ENCODE measurements at places on chromosomes 2 and 18.
A peak's percentile ranks its signal among the peaks of the same experiment; 100 is the strongest.

DNA sequence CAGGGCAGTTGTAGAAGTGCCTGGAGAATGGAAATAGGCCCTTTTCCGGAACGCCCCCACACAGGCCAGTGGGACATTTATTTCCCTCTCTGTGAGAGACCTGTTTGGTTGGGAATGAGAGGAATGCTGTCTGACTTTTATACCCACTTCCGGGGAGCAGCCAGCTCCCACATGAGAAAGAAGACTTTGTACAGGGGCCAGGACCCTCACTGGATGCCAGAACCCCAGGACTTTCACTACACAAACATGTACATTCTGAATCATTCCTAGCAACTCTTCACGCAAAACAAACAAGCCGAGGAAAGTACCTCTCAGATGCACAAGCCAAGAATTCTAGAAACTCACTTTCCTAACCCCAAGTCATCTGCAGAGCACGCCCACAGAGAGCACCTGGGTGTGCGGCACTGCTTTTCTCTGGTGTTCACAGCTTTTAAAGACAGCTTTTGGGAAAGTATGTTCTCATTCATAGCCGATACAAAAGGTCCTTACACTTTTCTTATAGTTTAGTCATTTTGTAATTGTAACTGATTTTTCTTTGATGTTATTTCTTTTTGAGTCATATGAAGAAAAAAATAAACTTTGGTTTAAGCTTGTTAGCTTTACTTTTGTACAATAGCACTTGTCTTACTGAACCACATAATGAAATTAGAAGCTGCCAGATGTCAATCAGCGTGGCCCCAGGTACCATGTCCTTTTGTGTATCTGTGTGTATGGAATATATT is 856.1 kb upstream of the ID2 start:
- peak; percentile 50 for DNase-seq

DNA sequence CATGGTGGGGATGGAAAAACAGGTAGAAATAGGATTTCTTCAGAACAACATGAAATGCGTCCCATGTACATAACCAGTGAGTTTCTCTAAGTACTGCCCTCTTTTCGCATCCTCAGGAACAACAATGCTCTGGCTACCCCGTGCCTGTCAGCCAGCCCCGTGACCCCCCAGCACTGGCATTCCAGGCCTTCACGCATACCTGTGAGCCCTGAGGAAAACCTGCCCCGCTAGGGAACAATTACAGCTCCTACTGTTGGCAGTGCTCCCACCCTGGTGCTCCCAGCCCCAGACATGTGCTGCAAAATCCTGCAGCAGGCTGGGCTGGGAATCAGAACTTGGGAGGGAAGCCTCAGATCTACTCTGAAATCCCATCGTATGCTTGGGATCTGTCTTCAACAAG is 9.1 kb downstream of the SMAD7 start:
- DNase-seq: no peak

DNA sequence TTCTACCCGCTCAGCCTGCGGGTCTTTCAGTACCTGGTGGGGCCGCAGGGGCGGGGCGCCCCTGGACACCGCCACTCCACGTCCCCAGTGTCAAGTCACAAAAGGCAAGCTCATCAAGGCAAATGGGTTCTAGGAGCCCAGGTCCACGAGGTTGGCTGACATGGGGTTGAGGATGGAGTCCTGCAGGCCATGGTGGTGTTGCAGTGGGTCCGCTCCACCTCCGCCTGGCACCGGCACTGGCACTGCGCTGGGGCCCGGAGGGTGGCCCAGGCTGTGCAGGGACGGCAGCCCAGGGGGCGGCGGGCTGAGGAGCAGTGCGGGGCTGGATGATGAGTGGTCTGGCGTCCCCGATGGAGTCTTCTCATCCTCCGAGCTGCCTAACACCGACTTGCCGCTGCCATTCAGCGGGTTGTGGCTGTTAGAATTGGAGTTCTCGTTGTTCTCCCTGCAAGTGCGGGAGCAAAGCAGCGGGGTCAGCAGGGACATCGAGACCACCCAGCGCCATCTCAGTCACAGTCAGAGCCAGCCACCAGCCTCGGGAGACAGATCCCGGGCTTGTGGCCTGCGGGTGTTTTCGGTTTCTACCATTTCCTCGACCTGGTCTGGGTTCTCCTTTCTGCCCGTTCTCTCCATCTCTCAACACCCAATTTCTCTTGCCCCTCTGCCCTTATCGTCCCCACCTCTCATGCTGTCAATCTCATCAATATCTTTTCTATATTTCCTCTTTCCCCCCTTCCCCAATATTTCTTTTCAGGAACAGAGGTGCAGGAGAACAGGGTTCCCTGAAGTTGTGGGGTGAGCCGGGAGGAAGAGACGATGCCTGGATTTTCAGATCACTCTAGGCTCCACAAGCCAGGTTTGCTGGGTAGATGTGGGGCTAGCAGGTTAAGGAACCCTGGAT is 3.0 kb downstream of the SIX2 start:
- DNase-seq: no peak

DNA sequence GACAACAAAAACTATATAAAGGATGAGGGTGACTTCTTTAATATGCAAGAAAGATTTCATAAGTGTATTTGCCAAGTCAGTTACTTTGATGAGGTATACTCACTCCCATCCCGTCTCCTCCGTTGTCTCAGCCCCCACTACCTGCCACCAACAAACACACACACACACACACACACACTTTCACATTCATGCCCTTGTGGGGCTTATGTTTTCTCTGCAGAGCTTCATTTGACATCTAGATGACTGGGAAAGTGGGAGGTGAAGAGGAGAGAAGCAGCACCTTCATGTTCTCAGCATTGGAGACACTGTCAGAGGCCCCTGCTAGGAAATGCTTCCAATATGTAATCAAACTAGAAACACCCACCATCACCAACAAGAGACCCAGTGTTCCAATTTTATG is 22.5 kb upstream of the TXNDC2 start:
- DNase-seq: no peak

GRCh38 chr18:31162825-31163435 is at the start of gene DSC1:
DSC1 (minus strand) TSS chr18:31162856; CDS start chr18:31162594, 262 bp downstream.
- DNase-seq: no peak

- no peak for DNase-seq
Measured at GRCh38 chr2:222977121-222977520, 74.9 kb upstream of the KCNE4 start.

DNA sequence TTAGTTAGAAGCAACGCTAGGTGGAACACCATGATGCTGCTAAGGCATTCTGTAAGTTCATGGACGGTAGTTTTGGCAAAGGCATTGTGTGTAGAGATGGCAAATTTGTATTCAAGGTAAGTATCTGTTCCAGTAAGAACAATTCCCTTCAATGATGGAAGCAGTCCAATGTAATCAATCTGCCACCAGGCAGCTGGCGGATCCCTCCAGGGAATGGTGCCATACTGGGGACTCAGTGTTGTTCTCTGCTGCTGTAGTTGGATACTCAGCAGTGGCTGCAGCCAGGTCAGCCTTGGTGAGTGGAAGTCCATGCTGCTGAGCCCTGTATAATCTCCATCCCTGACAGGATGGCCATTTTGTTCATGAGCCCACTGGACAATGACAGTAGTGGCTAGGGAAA is 62.8 kb downstream of the ARL6IP6 start:
- no peak for DNase-seq

GRCh38 chr2:233832869-233833311 is 21.4 kb downstream of the HJURP start:
- DNase-seq: no peak

DNA sequence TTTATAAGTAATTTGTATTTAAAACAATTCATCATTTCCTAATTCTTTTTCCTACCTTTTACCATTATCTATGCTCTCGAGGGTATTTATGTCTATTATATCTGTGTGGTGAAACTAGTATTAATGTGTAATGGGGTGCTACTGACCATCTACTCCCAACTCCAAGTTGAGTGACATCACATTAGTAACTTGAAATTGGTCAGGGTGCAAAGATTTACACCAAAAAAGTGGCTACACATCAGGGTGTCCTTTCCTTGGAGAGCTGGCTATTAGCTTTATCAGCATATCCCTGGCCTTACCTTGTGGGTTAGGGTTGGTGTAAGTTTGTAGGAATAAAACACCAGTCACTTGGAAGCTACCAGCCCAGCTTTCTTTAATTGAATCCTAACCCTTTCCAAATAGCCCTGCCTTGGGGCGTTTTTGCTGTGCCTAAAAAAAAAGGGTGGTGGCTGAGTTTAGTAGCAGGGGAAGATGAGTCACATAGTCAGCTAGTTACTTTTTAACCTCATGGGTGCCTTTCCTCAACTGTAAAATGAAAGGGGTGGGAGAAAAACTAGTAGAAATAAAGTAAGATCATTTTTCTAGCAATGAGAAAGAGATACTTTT is 14.0 kb downstream of the ANXA4 start:
- DNase-seq: peak; percentile 69

DNA sequence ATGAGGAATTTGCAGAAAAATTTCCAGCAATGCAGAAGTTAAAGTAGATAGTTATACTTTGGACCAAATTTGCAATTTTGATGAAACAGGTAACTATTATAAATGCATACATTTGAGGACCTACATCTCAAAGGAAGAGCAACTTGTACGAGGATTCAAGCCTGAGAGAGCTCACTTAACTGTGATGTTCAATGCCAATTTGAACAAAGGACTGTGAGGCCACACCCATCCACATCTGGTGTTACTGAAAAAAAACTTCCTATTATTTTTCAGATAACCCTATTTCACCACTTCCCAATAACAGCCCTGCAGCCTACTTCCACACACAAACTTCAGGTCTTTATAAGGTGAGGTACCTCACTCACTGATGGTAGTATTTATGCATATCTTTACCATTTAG is 203.5 kb upstream of the NABP1 start:
- DNase-seq: peak; percentile 19
